Activated CD8-positive, alpha-beta memory T cell treated with anti-CD3 and anti-CD28 coated beads, Interleukin-2, amount 50 U/mL, for 4 hours (primary cell): ENCODE measurements at places on chromosomes 6 and 20.

GRCh38 chr20:2398449-2398848, 17.7 kb downstream of the TGM6 start:
- no peak for DNase-seq

- DNase-seq, result peak; percentile 18
Measured at GRCh38 chr6:107491138-107491609, 1.3 kb downstream of the SOBP start.

- no peak for DNase-seq
Measured at GRCh38 chr6:169111203-169111602, 142.4 kb downstream of the THBS2 start.

DNA sequence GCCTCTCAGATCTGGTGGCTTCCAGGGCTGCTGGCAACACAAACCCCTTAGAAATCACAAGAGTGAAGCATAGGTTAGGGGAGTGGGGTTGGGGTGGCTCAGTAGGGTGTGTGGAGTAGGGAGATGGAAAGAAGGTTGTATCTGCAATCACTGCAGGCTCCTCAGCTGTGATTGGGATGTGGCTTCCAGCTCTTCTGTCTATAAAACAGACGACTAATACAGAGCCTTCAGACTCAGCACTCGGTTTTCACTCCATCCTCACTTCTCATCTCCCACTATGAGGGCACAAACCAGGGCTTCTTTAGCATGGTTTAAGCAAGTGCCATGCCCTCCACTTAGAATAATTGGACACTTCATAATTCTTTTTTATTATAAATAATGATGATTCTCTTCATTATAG, 46.4 kb upstream of the CAP2 start:
- DNase-seq, result no peak

- DNase-seq, result no peak
Measured at GRCh38 chr6:168851460-168852375, 401.9 kb downstream of the THBS2 start.

DNA sequence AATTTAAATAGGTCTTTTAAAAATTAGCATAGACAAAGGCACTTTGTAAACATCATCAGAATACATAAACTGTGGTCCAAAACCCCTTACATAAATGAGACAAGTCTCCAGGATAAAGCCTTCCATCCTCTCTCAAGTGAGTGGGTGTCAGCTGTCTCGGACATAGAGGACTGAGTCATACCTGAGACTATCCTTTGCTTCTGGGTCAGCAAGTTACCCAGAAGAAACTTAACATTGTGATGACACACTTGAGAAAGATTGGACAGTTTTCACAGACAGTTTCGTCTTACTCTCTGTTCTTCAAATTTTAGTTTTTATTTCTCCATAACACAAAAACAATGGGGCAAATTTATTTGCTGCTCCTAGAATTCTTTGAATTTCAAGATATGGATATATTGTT, 838.0 kb downstream of the DHX35 start:
- DNase-seq, result no peak

DNA sequence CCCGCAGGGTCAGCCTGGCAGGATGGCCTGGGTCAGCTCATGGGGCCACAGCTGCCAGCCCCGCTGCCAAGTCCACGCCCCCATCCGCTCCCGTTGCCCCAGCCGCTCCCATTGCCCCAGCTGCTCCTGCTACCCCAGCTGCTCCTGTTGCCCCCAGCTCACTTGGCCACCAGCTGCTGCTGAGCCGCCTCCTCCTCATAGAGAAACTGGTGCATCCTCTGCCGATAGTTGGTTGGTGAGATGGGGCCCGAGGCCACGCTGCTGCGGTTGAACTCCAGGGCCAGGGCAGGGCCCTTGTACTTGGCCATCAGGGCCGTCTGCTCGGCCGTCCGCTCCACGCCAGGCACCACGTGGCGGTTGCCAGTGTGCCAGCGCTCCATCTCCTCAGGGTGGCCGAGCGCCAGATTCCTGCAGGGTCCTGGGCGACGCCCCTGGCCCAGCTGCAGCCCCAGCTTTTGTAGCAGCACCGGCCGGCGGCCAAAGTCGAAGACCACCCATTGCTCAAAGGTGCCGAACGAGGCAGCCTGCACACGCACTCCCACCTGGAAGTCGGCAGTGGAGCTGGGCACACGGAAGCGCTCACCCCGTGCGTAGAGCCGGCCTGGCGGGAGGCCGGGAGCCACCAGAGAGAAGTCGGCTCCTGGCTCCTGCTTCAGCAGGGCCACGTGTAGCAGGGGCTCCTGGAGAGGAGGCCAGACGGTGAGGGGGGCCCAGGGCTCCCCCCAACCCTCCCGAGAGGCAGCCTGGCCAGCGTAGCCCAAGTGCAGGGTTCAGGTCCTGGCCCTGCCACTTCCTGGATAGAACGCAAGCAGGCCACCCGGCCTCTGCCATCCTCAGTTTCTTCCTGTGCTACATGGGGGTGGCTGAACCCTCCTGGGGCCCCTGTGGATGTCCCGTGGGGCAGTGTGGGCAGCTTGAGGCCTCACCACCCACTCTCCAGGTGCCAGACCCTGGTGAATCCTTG, 4.8 kb downstream of the HELZ2 start:
- DNase-seq, result no peak

DNA sequence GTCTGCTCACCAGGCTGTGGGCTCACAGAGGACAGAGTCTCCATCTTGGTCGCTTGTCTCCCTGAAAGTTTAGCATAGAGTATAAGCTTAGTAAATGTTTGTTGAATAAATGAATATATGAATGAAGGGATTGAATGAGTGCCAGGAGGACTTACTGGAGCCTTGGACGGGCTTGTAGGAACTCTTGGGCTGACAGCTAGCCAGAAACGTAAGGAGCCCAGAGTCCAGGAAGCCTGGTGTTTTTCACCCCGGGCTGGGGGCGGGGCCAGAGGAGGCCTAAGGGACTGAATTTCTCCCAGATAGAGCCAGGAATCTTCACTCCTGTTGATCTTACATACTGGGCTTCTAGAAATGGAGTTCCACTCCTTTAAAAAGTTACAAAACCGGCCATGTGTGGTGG, 68.5 kb upstream of the SRSF6 start:
- DNase-seq, result no peak

GRCh38 chr6:29558439-29559079, 973 bp downstream of the UBD start:
- DNase-seq, result no peak
